ENCODE measurements at places on chromosomes 6 and 20.

- no peak for DNase-seq
Measured at GRCh38 chr20:24242763-24243162, 226.7 kb upstream of the SYNDIG1 start.

- no peak for DNase-seq
Measured at GRCh38 chr20:33773412-33774089, 37.6 kb upstream of the CHMP4B start.

GRCh38 chr6:25997921-25998320 lies 35.3 kb downstream of the TRIM38 start:
- DNase-seq = no peak

DNA sequence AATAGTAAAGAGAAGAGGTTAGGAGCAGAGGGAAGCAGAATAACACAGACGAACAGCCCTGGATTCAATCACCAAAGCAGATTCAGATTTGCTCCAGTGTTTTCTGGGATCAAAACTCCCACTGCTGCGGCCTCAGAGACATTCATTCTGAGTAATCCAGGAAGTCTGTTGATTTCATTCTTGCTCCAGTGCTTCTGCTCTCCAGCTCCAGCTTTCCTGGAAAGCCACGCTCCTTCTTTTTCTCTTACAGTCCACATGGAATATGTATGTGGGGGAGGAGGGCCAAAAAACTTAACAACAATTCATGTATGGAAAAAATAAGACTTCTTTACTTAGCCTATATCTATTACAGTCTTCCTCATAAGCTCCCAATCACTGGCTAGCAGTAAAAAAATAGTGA lies 26.4 kb upstream of the UST start:
- DNase-seq = no peak

GRCh38 chr6:146859795-146860495 lies 261.2 kb downstream of the ADGB start:
- no peak for DNase-seq

DNA sequence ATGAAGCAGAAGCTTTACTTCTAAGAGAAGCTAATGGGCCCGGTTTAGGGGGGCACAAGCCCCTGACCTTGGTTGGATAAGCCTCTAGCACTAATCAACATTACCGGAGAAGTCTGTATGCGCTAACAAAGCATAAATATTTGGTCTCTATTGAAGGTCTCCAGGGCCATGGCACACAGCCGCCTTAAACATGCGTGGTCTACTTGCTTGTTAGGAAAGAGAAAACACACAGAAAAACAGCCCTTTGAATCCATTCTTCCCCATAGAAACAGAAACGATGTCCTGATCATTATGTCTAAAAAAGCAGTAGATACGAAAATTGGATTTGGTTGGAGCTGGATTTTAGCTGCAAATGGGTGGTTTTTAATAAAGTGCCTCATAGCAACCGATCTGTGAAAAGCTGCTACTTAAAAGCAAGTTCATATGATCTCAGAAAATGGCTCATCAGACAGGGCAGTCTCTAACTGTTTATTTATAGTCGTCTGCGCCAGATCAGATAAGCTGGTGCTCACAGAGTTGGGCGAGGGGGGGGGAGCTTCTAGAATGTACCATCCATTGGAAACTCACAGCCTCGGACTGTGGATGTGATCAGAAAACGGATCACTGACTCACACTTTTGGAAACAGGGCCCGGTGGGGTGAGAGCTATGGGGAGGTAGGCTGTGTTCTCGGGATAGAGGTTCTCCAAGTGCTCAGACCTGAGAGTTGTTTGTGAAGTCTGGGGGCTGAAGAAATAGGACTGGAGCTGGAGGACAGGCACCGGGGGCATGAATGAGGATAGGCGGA lies 35.3 kb upstream of the APCDD1L start:
- no peak for DNase-seq
